ENCODE measurements at places on chromosomes 16 and 17.

DNA sequence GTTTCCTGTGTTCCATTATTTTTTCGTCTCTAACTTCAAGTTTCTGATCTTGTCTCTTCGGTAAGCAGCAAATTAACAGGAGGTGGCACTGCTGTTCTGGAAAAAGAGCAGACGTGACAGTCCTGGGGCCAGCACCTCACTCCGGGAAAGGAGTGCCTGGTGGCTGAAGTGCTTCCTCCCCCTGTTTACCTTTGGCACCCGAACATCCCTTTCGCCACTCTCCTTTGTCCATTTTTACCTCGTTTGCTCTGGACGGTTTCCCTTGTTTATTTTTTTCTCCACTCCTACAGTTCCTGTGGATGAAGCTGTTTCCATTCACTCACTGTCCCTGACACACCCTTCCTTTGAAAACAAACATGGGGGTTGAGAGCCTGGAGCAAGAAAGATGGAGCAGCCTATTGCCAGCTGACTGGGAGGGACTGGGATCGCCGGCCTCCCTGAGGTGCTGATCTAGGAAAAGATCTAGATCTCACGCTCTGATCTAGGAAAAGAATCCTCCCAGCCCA, 12.6 kb downstream of the SAP30BP start:
- no peak for DNase-seq

- no peak for DNase-seq
Observed at GRCh38 chr17:57403236-57403635, 146.9 kb downstream of the MSI2 start.

- DNase-seq, result no peak
Observed at GRCh38 chr17:80863626-80864025, 128.0 kb upstream of the CHMP6 start.

DNA sequence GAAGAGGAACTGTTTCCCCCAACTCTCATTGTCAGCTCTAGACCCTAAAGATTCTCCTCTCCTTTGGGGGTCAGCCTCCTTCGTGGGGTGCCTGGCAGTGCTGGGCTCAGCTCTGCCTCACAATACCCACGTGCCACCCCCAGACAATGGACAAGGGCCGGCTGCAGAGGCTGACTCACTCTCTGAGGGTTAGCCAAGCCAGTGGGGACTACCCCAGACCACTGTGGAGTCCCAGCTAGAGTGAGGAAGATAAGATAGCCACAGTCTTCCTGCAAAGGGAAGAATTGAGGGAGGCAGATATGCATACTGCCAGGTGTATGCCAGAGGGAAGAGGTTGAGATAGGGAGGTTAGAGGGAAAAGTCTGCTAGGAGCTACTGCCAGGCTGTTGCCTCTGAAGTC, 13.5 kb upstream of the MTMR4 start:
- DNase-seq, result no peak

GRCh38 chr16:5982979-5983378, 885.4 kb upstream of the EEF2KMT start:
- no peak for DNase-seq

DNA sequence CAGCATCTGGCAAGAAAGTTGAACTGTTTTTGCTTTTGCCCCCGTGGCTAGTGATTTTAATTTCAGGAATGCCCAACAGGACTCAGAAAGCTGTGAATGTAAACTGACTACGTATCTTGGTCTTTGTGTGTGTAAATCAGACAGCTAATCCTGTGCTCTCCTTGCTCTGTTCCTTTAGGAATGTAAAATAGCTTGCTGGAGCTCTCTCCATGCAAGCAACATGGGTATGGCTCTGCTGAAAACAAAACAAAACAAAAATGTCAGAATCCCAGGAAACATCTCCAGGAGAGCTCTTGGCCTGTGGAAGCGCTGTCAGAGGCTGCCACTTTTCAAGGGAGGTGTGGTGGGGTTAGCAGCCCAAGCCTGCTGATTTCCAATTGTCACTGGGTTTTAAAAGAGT, 161.8 kb upstream of the NOG start:
- no peak for DNase-seq

DNA sequence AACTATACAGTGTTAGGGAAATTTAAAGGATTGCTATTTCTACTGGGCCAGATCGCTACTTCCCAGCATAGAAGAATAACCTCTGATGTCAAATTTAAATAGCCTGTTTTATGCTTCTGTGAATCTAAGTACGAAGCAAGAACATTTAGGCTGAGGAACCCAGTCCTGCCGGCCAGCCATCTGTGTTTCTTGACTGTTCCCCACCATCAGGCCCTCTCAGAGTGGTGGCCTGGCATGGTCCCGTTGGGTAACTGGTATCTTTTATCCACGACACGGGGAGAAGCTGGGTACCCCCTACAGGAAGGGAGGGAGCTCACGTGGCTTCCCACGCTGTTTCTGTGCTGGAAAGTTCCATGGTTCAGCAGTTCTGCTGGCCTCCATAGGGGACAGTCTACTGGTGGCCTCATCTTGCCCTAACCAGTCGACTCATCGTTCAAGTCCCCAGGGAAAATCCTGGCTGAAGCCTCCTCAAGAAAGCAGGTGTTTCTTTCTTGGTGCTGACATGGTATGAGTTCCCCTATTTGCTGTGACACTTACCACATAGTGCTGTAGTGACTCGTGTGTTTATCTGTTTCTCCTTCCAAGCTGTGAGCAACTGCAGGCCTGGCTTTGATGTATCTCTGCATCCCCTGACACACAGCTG, 201.7 kb upstream of the NLRP1 start:
- DNase-seq, result no peak
